ENCODE measurements at places on chromosomes 13 and 19. TPM values are rescaled to one million over a fixed set of nuclear protein-coding genes. Genes with fewer than 3 reads are reported as not detected.

- DNase-seq, result no peak
These were observed 1.1 kb downstream of the ELF1 start for GRCh38 chr13:41017817-41018601.

The CD37 gene
- not detected for total RNA-seq

GRCh38 chr13:101841698-101842097 lies 389.2 kb downstream of the ITGBL1 start:
- no peak for DNase-seq

DNA sequence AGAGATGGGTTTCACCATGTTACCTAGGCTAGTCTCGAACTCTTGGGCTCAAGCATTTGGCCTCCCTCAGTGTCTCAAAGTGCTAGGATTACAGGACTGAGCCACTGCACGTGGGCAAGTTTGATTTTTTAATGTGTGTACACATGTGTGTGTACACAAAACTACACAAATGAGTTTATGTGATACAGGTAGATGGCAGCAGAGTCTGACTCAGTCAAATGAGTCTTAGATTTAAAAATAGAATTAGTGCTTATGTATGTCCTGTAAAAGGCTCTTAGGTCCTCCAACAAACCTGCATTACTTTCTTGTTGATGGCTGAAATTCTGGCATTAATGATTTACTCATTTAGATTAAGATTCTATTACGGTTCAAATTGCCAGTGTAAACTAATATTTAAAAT lies 293.7 kb downstream of the PCDH17 start:
- DNase-seq, result no peak

- DNase-seq, result no peak
These were observed 9.7 kb downstream of the FUT2 start for GRCh38 chr19:48705431-48705830.

The ANKRD10 gene
- 29.5 TPM for total RNA-seq

The ZNF606 gene
- 6.5 TPM for total RNA-seq

DNA sequence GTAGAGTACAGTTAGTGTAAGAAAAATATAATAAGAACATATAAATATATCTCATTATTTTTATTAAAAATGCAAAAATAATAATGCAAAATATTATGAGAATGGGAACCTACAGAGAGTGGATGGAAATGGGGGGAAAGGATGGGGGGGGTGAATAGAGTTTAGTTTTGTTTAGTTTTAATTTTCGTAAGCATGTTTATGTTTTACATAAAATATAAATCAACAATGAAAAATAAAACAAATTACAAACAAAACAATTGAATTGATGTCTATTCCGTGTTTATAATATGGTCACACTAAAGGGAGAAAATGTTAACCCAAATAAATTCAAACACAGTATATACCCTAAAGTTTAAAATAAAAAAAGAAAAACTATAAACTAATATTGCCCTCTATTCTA lies 1717.4 kb upstream of the SPRY2 start:
- no peak for DNase-seq

DNA sequence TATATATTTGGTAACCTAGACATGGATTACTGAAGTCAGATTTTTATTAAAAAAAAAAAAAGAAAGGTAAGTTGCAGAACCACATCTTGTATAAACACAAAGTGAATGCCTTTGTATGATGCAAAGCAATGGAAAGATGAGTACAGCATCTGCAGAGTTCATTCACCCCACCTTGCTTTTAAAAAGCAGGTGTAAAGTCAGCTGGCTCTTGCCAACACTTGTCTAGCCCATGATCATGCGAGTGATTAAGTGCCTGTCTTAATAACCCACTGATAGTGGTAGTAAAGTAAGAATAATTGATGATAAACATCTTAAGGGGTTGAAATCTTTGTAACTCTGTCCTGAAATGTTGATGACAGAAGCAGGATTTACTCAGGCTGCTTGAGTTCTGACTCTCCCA lies 710.4 kb downstream of the EFNB2 start:
- DNase-seq, result peak; percentile 52

- peak; percentile 62 for DNase-seq
These were observed 706 bp upstream of the DNAJC3 start for GRCh38 chr13:95676105-95676761.

DNA sequence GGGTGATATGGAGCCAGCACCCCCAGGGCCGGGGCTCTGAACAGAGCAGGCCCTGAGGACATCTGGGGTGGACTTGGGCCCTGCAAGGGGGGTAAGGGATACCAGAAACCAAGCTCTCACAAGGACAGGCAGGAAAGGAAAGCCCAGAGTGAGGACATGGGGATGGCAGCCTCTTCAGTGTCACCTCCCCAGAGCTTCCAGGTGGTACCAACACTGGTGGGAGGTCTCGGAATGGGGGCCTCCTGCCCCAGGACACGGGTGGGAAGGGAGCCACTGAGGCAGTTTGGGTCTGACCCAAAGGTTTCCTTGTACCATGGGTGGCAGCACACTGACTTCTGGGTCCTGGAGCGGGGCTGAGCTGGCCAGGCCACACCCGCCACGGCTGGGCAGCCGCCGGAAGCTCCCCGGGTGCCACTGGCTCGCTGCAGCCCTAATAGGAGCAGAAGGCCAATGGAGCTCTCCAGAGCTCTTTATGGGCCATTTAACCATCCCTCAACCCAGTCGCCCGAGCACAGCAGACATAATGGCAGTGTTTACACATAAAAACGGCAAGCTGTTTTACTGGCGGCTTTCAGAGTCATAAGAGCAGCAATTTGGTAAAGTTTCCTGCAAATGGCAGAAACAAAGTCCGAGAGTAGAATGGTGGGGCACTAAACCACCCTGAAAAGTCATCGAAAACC lies 59.3 kb downstream of the PEPD start:
- no peak for DNase-seq

DNA sequence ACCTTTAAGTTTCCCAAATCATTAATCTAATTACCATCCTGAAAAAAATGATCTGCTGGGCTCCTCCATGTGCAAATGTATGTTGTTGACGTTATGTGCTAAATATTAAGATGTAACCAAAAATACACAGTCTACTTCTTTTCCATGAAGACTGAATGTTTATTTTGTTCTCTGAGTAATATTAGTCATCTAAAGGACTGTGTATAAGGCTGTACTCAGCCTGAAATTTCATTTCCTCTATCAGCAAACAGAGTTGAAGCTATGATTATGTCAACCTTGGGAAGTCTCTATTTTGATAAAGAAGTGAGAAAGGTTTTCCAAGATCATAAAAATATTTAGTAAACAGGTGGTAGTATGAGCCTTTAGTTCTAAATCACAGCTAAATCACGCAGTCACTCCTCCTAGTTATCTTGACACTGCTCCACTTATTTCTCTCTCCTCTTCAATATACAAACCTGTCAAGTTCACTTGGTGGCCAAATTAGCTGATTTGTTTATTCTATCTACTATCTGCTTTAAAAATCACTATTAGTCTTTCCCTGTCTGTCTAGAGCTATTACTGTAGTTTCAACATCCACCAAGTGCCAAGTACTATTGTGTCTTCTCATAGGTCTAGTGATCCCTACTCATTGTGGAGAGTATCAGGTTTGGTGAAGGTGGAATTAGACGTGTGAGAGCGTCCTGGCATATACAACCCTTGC lies 211.7 kb upstream of the STARD13 start:
- DNase-seq, result no peak

DNA sequence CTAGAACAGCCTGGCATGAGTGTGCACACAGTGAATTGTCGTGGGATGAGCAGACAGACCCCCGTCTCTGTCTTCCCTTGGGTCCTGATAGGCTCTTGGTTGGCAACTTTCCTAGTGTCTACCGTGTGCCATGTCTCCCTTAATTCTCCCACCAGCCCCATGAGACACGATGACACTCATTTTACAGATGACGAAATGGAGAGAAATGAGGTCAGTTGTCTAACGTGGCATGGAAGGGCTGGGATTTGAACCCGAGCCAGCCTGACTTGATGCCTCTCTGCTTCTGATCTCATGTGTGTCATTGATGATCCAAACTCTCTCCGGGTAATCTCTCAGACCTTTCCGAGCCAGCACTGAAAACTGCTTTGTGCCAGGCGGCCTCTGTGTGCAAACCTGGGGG lies 8.4 kb upstream of the KLK14 start:
- no peak for DNase-seq

The PTOV1 gene
- 77.3 TPM for total RNA-seq

DNA sequence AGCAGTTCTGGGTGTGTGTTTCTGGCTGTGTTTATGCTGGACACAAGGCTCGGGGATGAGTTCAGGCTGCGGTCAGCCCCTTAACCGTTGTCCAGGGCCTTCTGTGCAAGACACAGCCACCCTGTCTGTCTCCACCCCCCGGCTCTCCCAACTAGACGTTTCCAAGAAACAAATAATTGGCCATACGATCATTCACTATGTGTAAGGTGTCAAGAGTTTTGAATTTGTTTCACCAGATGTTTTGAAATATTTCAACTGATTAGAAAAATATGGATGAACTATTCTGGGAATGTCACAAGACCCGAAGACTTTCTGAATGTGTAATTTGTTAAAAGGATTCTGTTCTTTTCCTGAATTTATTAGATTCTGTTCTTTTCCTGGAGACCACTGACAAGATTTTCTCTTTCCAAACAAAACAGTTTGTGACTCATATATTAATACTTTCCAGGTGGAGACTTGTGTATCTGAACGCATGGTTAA lies 318.2 kb downstream of the MYO16 start:
- DNase-seq, result no peak

DNA sequence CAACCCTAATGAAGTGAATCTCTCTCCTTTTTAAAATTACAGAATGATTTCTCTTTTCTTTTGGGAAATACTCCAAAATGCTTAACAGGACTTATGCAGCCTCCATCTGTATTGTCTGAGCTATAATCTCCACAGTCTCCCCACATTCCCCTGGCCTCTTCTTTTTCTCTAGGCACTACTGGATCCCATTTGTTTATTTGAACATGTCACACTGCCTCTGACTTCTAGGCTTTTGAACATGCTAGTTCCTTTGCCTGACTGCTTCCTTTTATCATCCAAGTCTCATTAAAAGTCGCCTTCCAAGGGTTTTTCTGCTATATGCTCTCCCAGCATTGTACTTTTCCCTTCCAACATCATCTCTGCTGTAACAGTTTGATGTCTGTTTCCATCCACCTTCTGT lies 548.7 kb downstream of the PCDH9 start:
- no peak for DNase-seq

GRCh38 chr13:41543664-41544300 lies 86.4 kb downstream of the RGCC start:
- no peak for DNase-seq

DNA sequence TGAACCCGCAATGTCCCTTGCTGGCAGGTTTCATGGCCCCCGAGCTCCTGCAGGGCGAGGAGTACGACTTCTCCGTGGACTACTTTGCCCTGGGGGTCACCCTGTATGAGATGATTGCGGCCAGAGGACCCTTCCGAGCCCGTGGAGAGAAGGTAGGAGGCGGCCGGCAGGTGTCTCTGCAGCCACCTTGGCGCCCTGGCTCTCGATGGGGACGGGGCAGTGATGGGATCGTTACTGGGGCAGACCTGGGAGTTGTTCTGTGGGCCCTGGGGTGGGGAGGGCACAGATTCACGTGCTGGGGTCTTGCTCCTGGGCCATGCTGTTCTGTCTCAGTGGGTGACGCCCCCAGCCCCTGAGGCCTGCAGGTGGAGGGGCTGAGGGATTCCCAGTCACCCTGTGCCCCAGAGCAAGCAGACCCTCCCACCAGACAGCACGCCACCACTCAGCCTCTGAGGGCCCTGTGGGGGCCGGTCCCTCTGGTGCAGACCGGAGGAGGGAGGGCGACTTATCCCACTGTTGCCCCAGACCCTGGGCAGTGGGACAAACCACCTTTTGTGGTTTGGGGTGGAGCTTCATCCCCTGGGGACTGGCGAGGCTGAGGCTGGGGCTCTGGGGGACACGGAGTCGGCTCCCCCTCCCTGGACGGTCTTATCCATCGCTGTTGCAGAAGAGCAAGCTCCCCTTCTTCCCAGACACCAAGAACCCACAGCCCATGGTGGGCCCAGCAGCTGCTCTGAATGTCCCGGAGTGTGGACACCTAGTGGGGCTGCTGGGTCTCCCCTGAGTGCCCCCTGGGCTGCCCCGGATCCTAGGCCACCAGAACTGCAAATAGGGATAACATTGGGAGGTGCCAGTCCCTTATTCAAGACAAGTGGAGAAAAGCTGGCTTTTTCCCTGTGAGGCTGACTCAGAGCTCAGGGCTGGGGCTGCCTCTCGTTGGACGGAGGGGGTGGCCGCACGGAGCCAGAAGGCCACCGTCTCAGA lies 27.5 kb upstream of the TMEM255B start:
- DNase-seq, result no peak

DNA sequence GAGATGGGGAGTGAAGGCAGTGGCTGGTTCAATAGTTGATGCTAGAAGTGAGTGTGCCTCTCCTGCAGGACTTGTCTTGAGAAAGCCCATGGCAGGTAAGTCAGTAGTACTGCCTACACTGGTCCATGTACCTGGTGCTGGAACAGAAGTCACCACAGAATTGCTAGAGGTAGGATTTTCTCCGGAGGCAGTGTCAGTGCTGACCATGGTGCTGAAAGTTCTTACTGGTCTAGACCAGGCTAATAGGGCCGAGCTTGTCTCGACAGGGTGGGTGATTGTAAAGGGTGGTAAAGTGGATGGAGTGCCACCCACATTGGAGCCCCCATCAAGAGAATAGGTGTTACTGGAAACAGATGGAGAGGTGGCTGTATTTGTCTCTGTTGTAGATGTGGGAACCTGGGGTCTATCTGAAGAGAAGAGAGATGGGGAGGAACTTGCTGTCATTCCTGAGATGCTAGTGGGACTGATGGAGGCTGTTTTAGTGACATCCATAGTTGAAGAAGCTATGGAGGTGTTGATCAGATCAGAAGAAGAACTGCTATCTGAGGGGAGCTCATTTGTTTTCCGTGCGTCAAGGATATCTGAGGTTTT lies 36.6 kb downstream of the MUC16 start:
- DNase-seq, result no peak

DNA sequence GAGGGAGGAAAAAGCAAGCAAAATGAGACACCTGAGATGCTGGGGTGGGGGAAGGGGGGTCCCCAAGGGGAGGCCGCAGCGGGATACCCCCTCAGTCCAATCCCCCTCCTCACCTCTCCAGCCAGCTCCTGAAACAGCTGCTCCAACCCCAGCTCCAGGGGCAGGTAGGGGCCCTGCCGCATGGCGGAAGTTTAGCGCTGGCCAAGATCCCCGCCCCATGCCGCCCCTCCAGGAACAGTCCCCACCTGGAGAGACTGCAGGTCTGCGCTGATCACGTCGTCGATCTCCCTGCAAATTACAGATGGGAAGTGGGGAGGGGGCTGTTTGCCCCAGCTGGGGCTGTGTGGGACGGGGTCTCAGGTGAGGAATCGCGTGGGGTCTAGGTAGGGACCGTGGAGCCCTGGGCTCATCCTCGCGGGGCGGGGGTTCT lies 9.0 kb downstream of the CAPN12 start:
- DNase-seq, result peak; percentile 37

The ZNF345 gene
- 1.1 TPM for total RNA-seq
